ENCODE measurements at places on chromosomes 1 and 21. TPM values are rescaled to one million over a fixed set of nuclear protein-coding genes. Genes with fewer than 3 reads are reported as not detected.

- no peak overlapping the region for H3K27ac ChIP-seq
- no peaks in the 10 kb centered on the region for H3K4me1 ChIP-seq
- no peak overlapping the region for H3K4me3 ChIP-seq
- H3K27me3 ChIP-seq = no peaks in the 10 kb centered on the region
- no peak for DNase-seq
- no peaks in the 10 kb centered on the region for H3K36me3 ChIP-seq
Observed at GRCh38 chr1:75482951-75483350, 128.0 kb downstream of the SLC44A5 start.

DNA sequence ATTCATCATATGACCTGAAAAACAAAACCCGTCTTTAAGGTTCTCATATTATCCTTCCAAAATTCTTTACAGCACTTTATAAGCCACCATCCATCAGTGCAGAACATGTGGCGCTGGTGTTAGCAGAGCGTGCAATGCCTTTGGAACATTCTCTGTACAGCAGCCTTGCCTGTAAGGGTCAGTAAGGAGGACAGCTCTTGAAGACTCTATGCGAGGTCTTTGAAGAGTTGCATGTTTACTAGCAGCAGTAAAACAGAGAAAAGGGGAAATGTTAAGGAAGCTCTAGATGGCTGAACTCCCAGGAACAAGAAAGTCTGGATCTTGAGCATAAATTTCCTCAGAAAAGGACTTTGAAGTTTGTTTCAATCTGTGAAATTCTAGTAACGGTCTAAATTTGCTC lies 365.6 kb downstream of the DUSP10 start:
- no peaks in the 10 kb centered on the region for H3K27me3 ChIP-seq
- H3K4me3 ChIP-seq = no peak overlapping the region
- no peak overlapping the region for H3K27ac ChIP-seq
- DNase-seq = no peak
- H3K36me3 ChIP-seq = no peaks in the 10 kb centered on the region

GRCh38 chr1:84376000-84376910 lies 22.0 kb upstream of the DNASE2B start:
- no peaks in the 10 kb centered on the region for H3K4me1 ChIP-seq
- H3K27me3 ChIP-seq = no peaks in the 10 kb centered on the region

DNA sequence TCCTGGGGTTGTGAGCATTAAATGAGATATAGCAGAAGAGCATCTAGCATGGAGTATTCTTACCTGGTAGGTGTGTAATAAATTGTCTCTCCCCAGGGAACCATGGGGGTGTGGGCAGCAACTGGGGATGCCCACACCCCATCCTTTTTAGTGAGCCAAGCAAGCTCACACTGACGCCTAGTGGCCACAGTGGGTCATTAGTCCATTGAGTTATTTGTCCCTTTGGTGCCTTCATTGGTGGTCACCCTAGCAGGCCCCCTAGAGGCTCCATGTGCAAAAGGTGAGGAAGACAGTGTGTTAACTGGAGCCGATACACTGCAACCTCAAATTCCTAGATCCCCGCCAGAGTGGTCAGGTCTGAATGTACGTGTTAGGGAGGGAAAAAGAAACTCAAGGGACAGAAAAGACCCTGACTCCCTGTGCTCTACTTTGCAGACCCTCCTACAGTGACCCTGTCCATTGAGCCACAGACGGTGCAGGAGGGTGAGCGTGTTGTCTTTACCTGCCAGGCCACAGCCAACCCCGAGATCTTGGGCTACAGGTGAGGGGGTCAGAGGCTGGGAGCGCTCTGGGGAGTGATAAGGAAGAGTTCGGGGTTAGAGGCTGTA lies 93.3 kb upstream of the CD1D start:
- H3K27me3 ChIP-seq = no peaks in the 10 kb centered on the region
- H3K36me3 ChIP-seq = no peaks in the 10 kb centered on the region
- no peak overlapping the region for H3K4me3 ChIP-seq
- peak; percentile 62 for DNase-seq
- no peaks in the 10 kb centered on the region for H3K4me1 ChIP-seq
- no peak overlapping the region for H3K27ac ChIP-seq

GRCh38 chr1:184300446-184300845 lies 86.4 kb upstream of the C1orf21 start:
- H3K27me3 ChIP-seq = no peaks in the 10 kb centered on the region
- no peak overlapping the region for H3K4me3 ChIP-seq
- H3K36me3 ChIP-seq = no peaks in the 10 kb centered on the region
- H3K4me1 ChIP-seq = no peaks in the 10 kb centered on the region

- no peak for DNase-seq
- H3K4me3 ChIP-seq = no peak overlapping the region
- no peaks in the 10 kb centered on the region for H3K4me1 ChIP-seq
- H3K27me3 ChIP-seq = no peaks in the 10 kb centered on the region
Observed at GRCh38 chr1:236284291-236284721, 2.5 kb upstream of the ERO1B start.

- H3K27me3 ChIP-seq = no peaks in the 10 kb centered on the region
- DNase-seq = no peak
- H3K36me3 ChIP-seq = no peaks in the 10 kb centered on the region
- H3K27ac ChIP-seq = no peak overlapping the region
- H3K4me1 ChIP-seq = peaks cover 9% of the 10 kb centered on the region
Observed at GRCh38 chr1:23804183-23804835, 3.8 kb upstream of the GALE start.

Gene RNASEL
- 5.4 TPM for total RNA-seq

Gene SUSD4
- 0.73 TPM for total RNA-seq

- H3K27me3 ChIP-seq = no peaks in the 10 kb centered on the region
- DNase-seq = no peak
- H3K4me1 ChIP-seq = no peaks in the 10 kb centered on the region
- H3K27ac ChIP-seq = no peak overlapping the region
- H3K36me3 ChIP-seq = no peaks in the 10 kb centered on the region
- H3K4me3 ChIP-seq = no peak overlapping the region
Observed at GRCh38 chr1:189851806-189852367, 625.8 kb downstream of the BRINP3 start.

- H3K36me3 ChIP-seq = no peaks in the 10 kb centered on the region
- H3K27ac ChIP-seq = no peak overlapping the region
- H3K27me3 ChIP-seq = peaks cover 76% of the 10 kb centered on the region
- no peak overlapping the region for H3K4me3 ChIP-seq
- DNase-seq = no peak
Observed at GRCh38 chr1:90708826-90709225, 8.3 kb downstream of the BARHL2 start.

All from uterus (tissue), 4 donors.